CD4-positive, alpha-beta memory T cell (primary cell): ENCODE measurements at places on chromosomes 3 and 15. TPM values are rescaled to one million over a fixed set of nuclear protein-coding genes. Genes with fewer than 3 reads are reported as not detected.

The MKRN3 gene
- 2.6 TPM for polyA plus RNA-seq

The PPM1L gene
- 0.84 TPM for polyA plus RNA-seq

The GPR15 gene
- polyA plus RNA-seq: 12.9 TPM

The NAALADL2 gene
- not detected for polyA plus RNA-seq

The HESX1 gene
- polyA plus RNA-seq: not detected

The IL16 gene
- polyA plus RNA-seq: 190 TPM

The CYP8B1 gene
- not detected for polyA plus RNA-seq

The CD96 gene
- polyA plus RNA-seq: 199 TPM

The MYO5C gene
- not detected for polyA plus RNA-seq

GRCh38 chr15:37289109-37289765, 188.9 kb upstream of the MEIS2 start:
- DNase-seq: no peak

DNA sequence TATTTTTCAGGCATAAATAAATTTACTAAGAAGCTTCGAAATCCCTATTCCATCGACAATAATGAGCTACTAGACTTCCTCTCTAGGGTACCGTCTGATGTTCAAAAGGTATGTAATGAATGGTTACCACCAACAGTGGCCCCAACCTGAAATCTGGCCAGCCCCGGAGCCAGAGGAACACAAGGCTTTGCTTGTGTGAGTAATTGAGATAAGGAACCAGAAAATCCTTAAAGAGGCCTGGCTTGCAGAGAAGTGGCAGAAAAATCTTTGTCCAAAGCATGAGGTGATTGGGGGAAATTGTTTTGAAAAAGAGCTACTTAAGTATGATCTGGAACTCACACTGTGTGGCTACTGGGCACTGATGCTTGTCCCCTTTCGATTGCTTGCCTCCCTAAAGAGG, 245.3 kb downstream of the MCTP2 start:
- no peak for DNase-seq

DNA sequence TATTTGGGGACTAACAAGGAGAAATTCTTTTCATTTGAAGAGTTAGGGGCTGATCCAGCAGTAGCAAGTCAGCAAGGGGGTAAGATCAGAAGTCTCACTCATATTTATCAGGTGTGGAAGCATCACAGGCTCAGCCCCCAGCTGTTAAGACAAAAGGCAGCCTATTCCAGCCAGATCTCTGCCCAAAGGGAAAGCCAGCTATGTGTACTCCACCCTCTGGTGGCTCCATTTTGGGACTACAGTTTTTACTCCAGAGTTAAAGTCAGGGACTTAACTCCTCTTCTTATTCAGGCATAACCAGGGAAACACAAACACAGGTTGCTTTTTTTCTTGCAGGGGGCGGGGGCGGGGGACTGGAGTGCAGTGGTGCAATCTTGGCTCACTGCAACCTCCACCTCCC, 19.2 kb downstream of the UBP1 start:
- DNase-seq: no peak

DNA sequence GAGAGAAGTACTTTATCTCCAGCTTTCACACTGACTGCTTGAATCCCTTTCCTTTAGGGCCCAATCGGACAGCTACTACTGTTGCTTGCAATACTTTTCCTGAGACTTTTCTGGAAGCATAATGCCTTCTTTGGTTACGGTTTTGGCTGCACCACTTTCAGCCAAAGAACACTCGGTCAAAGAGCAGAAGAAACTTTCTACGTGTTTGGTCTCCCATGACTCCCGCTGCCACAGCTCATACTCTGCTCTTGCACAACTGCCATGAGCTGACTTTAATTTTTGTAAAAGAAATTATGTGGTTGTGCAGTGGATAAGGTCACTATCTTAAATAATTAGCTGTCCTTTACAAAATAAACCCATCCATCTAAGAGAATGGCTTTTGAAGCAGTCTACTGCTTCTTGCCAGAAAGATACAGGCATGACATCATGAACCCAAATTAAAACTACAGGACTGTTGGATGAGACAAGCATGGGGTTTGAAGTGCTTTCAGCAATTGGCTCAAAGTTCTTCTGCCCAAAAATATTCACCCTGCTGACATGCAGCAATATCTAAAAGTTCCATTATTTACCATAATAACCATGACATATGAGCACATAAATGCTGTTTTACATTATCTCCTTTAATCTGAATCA, 42.0 kb downstream of the PROS1 start:
- no peak for DNase-seq

DNA sequence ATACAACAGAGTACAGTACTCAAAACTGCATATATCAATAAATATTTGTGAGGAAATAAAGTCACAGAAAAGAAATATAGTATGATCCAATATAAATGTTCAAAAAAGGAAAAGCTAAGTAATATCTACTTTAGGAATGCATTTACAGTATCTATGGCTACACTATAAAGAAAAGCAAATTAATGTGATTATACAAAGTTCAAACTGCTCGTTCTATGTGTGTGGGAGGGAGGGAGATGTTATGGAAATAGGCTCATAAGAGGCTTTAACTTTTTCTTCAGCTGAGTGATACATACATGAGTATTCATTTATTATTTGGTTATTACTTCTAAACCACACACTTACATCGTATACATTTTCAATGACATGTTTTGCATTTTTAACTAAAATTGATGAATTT, 377.7 kb upstream of the AGTR1 start:
- no peak for DNase-seq

DNA sequence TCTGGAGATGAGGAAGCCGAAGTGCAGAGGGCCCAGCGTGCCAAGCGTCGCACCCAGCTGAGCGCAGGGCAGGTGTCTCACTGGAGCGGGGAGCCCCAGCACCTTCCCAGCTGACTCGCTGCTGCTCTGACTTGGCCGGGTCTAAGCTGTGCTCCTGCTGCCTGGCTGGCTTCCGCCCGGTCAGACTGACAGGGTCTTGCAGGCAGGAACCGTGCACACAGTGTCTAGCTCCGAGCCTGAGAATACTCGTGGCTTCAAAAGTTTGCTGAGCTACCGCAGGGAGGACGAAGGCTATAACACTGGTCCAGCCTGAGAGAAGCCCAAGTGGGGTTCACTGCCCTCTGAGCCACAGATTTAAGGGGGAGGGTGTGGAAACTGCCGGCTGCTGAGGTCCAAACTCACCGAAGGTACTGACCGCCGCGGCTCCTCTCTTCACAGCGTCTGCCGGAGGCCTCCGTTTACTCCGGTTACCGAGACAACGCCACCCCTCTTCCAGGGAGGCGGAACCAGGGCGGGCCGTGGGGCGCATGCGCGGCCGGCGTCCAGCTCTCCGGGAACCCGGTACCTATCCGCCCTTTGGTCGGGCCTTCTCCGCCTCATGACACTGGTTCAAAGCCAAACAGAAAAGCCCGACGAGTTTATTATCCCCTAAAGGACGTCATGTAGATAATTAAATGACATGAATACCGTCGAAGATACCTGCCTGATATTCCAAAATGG, at the start of gene CFAP44:
CFAP44 (minus strand) TSS at position 443 of the 720 bp plus-strand sequence. CDS start 7,829 bp downstream, outside the sequence.
- DNase-seq: peak; percentile 46

GRCh38 chr3:123339302-123339701, 109.6 kb downstream of the ADCY5 start:
- DNase-seq: no peak

- DNase-seq: no peak
These were observed 27.6 kb upstream of the P2RY13 start for GRCh38 chr3:151356794-151357462.

DNA sequence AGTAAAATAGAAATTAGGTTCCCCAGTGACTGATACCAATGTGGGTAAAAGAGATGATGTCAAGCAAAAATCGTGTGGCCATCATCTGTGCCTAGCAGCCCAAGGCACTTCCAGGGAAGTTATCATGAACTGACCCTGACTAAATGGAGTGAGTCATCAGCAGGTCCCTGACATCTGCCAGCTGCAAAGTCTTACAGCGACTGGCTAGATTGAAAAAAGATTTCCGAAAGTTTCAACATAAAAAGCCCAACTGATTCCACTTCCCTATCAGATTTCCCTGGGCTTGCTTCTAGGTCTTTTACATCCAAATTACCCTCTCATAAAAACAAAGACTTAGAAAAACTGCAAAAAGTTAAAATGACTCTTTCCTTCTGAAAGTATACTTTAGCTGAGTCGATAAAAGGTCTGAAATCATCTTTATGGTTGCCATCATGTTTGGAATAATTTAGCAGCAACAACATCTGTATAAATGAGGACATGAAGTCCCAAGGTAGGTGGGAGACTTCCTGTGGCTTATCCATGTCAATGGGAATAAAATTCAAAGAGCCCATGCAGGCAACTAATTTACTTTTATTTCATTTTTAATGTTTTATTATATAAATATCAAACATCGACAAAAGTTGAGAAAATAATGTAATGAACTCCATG, 342.8 kb downstream of the ERC2 start:
- no peak for DNase-seq

- no peak for DNase-seq
These were observed 39.9 kb upstream of the TNFAIP8L3 start for GRCh38 chr15:51134416-51135199.

DNA sequence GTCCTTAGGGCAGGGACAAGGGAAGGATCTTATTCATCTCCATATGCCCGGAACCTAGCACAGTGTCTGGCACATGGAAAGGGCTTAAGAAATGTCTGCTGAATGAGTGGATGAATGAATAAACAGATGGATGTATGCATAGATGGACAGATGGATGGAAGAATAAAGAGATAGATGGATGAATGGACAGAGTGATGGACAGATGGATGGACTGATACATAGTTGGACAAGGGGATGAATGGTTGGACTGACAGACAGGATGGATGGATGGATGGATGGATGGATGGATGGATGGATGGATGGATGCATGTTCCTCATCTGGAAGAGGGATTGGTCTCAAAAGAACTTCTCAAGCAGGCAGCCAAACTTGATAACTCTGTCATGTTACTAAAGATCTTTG, 177.6 kb downstream of the MEGF11 start:
- no peak for DNase-seq

DNA sequence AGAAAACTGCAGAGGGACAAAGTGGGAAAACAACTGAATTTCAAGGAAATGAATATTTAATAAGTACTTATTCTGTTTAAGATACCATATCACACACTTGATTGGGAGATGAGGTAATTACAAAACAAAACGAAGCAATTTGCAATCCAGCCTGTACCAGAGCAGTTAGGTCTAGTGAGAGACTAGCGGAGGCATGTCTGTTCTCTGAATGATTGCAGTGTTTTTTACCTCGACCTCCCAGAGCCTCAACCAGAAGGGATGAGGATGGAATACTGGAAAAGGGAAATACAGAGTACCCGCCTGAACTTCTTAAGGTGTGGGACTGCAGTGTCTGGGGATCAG, 59.5 kb downstream of the PIK3CB start:
- no peak for DNase-seq

GRCh38 chr3:37906734-37907282, 45.1 kb downstream of the CTDSPL start:
- DNase-seq: no peak

GRCh38 chr3:127735767-127736693, 63.3 kb downstream of the ABTB1 start:
- DNase-seq: no peak

DNA sequence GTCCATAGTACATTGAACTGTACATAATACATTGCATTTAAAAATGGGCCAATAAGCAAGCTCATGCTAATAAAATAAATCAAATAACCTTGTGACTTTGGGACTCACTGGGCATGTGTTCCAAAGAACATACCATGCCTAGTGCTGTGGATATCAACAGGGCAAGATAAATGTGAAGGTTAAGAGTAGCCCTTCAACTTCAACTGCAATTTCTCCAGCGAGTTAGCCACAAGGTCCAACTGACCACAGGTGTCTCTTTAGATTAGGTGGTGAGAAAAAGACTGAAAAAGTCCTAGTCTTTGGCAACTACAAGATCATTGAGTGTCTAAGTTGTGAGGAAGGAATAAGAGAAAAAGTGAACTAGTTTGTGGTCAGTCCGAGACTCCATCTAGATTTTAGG, 78.3 kb upstream of the ATP11B start:
- DNase-seq: no peak

DNA sequence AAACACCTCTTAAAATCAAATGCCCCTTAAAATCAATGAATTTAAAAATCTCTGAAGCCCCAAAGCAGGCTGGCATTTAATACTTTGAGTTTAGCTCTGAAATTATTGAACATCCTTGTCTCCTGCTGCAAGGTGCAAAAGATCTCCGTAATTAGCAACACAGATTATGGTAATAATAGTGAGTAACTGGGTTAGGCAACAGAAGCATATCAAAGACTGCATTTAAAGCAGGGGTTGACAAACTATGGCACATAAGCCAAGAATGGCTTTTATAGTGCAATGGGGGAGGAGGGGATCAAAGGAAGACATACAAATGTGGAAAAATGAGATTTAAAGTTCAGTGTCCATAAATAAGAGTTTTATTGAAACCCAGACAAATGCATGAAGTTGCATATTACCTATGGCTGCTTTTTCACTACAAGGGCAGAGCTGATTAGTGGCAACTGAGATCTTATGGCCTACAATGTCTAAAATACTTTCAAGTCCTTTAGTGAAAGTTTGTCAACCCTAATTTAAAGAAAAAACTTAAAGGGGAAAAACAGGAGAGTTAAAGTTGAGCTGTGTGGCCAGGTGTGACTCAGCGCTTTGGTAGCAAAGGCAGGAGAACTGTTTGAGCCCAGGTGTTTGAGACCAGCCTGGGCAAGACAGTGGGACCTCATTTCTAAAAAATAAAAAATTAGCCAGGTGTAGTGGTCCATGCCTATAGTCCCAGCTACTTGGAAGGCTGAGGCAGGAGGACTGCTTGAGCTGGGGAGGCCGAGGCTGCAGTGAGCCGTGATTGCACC, 157.6 kb downstream of the TBL1XR1 start:
- no peak for DNase-seq

DNA sequence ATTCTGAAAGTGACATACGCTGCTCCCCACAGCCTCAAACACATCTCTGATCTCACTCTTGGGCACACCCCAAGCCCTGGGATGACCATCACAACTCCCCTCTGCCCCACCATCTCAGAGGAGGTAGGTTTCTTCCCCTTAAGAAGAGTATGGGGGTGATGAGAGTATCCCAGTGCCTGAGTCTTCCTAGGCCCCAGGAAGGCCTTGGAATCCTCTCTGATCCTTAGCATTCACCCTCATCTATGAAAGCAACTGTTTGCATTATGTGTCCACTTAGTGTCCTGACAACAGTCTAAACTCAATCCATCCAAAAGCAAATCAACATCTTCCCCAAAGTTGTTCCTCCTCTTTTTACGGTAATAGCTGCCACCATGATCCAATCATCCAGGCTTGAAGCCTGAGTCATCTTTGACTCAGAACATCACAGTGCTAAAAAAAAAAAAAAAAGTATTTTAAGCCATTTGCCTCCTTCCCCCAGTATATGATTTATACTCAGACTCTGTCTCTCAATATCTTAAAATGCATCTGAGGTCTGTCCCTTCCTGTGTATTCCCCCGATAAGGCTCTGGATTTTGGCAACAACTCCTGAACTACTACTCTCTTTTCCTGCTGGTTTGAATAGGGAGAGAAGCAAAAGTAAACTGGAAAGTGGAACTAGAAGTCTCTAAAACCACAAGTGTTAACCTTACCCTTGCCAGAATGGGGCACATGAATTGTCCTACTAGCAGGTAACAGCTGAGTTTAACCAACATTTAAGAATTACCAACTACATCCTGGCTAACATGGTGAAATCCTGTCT, 22.5 kb downstream of the POPDC2 start:
- no peak for DNase-seq

GRCh38 chr3:111151438-111151837, 79.8 kb downstream of the NECTIN3 start:
- no peak for DNase-seq

GRCh38 chr3:195164573-195165264, 106.2 kb downstream of the XXYLT1 start:
- DNase-seq: no peak

- DNase-seq: no peak
These were observed 25.0 kb downstream of the SEMA6D start for GRCh38 chr15:47742334-47742733.
